Stimulated activated CD8-positive, alpha-beta memory T cell treated with anti-CD3 and anti-CD28 coated beads, Interleukin-2, amount 100 ng/mL, for 48 hours (primary cell): ENCODE measurements at places on chromosomes 12 and 14.

GRCh38 chr12:96986883-96987523 is 79.9 kb downstream of the NEDD1 start:
- no peak for DNase-seq

- DNase-seq = no peak
Measured at GRCh38 chr12:102483466-102483865, 3.1 kb upstream of the IGF1 start.

DNA sequence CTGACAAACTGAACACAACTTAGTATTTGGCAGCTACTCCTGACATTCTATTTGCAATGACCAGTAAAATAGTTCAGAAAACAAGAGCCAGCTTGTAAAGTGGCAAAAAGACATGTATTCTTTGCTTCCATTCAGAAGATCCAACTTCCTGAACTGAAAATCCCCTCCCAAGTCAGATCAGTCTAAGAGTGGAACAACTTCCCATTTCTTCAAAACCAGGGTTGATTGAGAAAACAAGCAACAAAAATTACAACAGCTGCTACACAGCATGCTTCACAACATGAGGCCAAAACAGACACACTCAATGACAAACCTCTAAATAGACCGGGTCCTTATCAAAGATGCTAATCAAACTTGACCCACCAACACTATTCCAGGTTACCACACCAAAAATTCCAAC is 40.3 kb downstream of the CIT start:
- DNase-seq = no peak

GRCh38 chr14:99150236-99150635 is 121.8 kb downstream of the BCL11B start:
- DNase-seq = no peak

DNA sequence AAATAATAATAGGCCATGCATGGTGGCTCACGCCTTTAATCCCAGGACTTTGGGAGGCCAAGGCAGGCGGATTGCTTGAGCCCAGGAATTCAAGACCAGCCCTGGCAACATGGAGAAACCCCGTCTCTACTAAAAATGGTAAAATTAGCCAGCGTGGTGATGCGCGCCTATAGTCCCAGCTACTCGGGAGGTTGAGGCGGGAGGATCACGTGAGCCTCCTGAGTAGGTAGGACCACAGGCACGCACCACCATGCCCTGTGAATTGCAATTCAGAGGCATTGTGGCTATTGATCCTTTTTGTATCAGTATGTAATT is 2.3 kb downstream of the ARHGDIB start:
- DNase-seq = no peak

DNA sequence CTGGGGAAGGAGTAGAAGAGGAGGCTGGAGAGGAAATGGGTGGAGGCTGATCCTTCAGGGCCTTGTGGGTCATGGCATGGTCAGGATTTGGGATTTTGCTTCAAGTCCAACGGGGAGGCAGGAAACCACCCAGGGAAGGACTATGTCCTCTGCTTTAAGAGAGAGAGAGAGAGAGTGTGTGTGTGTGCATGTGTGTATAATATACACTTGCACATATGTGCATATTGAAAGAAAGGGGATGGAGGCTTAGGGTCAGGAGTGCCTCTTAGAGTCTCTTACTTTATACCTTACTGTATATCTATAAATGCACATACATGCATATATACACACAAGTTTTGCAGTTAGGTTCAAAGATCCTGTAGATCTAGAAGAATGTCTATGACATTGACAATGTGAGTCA is 94.8 kb downstream of the RGS6 start:
- no peak for DNase-seq

DNA sequence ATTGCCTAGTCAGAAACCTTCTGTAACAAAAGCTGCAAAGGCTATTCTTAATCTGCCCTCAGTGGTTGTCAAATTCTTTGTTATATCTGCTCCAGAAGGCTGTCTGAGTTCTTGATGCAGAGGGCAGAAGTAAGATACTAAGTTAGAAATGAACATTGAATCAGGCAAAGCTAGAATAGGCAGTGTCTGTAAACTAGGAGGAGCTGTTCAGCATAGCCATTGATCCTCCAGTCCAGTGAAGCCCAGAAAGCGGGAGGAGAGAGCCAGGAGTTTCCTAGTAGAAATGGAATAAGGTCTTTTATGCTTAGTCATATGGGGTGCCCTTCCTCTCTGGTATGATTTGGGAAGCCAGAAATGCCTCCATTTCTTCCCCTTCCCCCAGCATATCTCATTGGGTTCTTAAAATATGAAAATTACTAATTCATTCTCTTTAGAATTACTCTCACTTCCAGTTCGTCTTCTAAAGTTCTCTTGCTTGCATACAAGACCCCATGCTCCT is 76.2 kb downstream of the APAF1 start:
- DNase-seq = no peak

DNA sequence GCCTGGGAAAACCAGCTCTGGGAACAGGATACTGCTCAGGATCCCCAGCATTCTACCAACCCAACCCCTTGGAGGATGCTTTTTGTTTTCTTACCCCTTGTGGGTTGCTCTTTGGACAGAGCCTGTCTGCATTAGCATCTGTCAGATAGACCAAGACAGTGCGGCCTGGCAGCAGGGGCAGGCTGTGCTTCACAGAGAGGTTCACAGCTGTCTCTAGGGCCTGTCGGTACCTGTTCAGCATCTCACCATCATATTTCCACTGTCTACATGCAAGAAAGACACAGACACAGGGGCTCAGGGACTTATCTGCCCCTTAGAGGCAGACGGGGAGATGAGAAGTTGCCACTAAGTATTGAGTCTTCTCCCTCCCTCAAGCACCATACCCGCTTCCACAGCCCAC is 21.8 kb downstream of the TEP1 start:
- DNase-seq = no peak

GRCh38 chr12:92650228-92650822 is 52.5 kb upstream of the PLEKHG7 start:
- DNase-seq = no peak

DNA sequence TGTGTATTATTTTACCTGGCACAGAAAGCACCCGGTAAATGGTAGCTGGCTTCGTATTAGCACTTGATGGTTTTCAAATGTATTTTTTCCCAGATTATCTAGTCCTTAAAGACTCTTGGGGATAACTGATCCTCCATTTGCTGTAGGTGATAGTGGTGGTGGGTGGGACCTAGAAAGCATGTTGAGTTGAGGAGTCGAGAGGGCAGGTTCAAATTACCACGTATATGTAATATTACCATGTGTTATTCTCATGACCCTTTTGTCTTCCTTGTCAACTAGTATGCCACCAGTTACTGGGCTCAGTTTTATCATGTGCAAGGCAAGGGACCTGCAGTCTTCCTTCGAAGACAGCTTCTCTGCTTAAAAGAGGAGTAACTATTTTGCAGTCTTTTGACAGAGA is 1.8 kb downstream of the GLRX5 start:
- DNase-seq = no peak

DNA sequence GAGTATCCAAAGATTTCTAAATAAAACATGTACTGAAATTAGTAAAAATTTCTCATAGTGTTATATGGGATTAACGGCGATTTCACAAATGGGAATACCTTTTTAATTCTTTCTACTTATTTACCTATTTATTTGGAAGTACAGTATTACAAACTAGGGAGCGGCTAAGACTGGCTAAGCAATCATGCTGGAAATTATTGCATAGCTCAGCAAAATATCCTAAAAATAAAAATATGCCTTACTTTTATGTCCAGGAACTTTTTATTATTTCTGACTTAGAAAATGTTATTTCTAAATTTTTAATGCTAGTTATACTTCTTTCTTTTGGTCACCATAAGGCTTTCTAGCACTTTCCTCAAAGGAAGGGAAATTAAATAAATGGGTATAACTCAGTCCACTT is 36.5 kb upstream of the PTCSC3 start:
- DNase-seq = no peak

DNA sequence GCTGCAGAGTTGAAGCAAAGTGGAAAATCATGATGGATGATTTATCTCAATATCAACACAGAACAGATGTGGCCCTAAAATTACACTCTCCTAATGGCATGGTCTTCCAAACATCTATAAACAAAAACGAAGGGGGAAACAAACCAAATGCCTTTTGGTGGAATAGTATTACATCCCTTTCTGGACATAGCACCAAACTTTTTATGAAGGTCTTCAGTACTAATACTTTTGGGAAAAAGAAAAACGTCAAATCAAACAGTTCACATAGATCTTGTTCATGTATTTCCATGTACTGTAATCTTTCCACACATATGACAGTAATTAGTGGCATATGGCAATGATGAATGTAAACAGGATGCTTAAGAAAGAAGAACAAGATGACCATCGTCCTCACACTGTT is 22.9 kb upstream of the ANAPC7 start:
- no peak for DNase-seq

- no peak for DNase-seq
Measured at GRCh38 chr14:102751088-102751487, 26.2 kb upstream of the TRAF3 start.

GRCh38 chr12:128879898-128880764 is 26.9 kb downstream of the GLT1D1 start:
- no peak for DNase-seq

DNA sequence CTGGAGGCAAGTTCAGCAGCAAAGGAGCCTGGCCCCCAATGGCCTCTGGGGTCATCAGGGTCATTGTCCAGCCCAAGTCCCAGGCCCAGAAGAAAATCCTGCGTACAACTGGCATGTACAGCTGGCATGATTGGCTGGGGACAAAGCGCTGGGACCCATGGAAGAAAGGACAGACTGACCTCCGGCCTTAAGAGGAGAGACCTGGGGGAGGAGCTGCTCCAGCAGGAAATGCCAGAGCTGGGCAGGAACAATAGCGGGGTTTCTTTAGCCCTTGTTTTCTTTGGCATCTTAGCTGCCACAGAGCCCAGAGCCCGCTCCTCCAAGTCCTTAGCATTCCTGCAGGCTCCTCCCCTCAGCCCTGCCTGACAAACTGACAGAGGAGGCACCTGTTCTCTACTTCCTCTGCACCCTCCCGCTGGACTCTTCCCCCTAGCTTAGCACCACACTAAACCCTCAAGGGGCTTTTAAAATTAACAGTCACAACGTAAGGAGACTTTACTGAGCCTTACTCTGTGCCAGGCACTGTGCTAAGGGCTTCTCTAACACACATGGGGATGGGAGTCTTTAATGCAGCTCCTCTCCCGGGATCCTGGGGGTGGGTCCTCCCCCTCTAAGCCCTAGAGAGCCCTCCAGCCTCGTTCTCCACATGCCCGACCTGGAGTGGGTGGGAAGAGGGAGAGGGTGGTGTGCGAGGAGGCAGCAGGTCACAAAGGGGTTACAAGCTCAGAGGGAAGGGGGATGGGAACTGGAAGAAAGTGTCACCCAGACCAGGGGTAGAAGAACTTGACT is 1.8 kb upstream of the AQP5 start:
- DNase-seq = no peak

- DNase-seq = no peak
Measured at GRCh38 chr14:104786091-104786586, 9.4 kb downstream of the AKT1 start.

GRCh38 chr14:77260199-77260598 is 10.8 kb downstream of the NGB start:
- DNase-seq = no peak

DNA sequence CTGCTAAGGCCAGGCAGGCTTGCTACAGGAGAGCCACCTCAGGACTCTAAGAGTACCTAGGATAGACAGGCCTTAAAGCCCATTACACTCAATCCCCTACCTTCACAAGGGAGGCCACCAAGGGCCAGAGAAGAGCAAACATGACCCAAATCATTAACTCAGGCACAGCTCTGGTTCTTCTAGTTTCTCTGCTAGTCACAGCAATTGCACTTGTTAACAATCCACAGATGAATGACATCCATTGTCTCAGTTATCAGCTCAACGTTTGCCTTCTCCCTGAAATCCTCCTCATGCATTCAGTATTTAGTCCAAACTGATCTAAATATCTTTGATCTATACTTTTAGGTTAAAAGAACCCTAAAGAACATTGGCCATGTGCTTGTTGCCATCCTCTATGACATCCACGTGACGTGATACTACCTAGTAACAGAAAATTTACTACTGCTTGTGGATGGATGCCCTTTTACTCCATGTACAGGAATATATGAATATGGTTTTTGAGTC is 164.5 kb downstream of the STXBP6 start:
- no peak for DNase-seq

DNA sequence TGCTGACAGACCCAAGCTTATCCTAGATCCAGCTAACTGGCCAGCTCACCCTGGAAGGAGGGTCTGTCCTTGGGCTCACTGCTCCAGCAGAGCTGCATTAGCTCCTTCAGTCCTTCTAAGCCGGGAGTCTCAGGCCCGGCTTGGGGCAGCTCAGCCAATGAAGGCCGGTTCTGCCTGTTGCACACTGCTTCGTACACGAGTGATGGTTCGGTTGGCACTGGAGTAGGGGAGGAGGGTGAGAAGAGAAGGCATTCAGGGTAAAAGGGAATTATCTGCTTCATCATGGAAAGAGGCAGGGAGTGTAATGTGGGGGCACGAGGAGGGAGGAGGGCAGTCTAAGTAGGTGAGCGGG is 2.0 kb downstream of the RIPK3 start:
- DNase-seq = no peak

DNA sequence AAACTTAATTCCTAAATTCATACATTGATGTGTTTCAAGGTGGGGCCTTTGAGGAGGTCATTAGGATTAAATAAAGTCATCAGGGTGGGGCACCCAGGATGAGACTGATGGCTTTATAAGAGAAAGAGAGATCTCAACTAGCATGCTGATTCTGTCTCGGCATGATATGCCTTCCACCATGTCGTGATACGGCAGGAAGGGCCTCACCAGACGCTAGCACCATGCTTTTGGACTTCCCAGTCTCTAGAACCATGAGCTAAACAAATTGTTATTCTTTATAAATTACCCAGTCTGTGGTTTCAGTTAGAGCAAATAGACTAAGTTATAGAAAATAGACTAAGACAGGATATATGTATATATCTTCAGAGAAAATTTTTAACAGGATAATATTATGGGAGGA is 759.6 kb downstream of the MED13L start:
- DNase-seq = no peak

- DNase-seq = no peak
Measured at GRCh38 chr12:132395908-132396305, 66.5 kb upstream of the GALNT9 start.

DNA sequence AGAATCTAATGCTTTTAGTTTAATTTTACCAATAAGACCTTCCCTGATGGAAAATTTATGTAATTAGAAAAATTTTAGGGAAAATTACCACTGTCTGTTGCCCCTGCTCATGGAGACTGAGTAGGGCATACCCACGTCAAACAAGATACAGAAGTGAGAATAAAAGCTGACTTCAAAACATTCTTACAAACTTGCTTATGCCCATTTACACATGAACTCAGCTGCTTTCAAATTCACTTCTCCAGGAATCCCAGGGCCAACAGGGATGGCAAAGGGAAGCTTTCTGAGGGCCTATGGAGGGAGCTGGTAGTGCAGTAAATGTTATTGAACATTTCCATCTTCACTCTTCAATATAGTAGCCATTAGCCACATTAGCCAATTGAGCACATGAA is 4.8 kb upstream of the NINJ2 start:
- DNase-seq = no peak

DNA sequence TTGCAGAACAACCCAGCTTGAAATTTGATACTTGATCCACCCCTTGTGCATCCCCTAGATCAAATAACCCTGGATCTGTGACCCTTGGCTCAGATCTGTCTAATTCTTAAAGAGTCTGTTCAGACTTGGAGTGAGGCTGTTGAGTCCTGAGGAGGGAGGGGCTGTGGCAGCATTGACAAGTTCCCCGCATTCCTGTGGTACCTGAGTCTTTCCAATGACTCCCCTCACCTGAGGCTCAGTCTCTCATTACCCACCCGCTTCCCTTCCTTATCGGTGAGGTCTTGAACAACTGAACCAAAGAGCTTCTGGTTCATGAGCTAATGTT is 16.1 kb upstream of the HDAC7 start:
- DNase-seq = no peak

- DNase-seq = no peak
Measured at GRCh38 chr14:95069547-95069946, 87.8 kb downstream of the DICER1 start.
